ENCODE measurements at places on chromosomes 7 and 10.

DNA sequence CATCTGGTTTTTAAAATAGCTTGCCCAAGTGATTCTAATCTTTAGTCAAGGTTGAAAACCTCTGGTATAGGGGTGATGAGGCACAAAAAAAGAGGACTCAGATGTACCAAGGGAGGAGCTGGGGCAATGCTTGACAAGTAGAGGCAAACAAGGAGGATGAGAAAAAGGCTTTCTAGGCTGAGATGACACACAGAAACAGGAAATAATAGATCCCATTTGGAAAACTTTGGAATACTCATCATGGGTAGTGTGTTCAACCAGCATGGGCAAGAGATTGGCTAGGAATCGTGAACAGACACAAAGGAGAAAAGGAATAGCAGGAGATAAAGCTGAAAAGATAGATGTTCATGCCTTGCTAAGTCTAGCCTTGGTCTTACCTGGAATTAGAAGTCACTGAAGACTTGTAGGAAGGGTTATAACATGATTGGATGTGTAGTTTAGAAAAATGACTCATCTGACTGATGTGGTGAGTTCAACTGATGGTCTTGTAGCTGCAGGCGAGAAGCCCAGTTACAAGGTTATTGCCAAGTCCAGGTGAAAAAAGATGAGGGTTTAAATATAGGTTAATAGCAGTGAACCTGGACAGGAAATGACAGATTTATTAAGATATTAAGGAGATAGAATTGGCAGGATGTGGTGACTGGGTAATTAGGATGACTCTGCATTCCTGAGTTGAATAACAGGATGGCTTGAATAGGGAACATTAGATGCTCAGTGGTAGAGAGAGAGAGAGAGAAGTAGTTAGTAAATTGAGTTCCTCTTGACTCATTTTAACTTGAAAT is 214.0 kb upstream of the LRGUK start:
- DNase-seq, result no peak

DNA sequence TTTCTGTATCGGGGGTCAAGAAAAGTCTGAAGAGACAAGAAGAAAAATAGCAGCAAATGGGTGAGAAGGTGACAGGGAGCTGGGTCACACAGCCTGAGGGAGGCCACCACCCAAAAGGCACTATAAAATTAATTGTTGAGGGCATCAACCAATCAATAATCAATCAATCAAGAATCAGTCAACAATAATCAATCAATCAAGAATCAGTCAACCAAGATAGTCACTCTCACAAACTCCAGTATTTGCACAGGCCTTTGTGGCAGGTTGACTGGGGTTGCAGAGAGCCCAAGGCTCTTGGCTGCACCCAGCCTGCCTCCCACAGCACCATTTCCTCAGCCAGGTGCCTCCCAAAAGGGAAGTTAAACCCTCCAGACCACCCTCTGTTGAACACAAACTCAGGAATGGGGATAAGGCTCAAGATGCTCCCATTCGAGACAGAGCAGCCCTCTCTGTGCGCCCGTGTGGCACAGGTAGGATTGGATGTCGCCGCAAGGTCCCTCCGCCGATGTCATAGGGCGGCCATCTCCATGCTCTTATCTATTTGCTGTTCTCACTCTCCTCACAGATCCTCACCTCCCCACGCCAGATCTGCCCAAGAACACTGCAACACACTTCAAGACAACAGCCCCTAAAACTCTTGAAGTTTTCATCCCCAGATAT is 64.0 kb downstream of the TNS3 start:
- DNase-seq, result no peak

GRCh38 chr7:102244601-102245000 is 42.1 kb upstream of the SH2B2 start:
- DNase-seq, result no peak

DNA sequence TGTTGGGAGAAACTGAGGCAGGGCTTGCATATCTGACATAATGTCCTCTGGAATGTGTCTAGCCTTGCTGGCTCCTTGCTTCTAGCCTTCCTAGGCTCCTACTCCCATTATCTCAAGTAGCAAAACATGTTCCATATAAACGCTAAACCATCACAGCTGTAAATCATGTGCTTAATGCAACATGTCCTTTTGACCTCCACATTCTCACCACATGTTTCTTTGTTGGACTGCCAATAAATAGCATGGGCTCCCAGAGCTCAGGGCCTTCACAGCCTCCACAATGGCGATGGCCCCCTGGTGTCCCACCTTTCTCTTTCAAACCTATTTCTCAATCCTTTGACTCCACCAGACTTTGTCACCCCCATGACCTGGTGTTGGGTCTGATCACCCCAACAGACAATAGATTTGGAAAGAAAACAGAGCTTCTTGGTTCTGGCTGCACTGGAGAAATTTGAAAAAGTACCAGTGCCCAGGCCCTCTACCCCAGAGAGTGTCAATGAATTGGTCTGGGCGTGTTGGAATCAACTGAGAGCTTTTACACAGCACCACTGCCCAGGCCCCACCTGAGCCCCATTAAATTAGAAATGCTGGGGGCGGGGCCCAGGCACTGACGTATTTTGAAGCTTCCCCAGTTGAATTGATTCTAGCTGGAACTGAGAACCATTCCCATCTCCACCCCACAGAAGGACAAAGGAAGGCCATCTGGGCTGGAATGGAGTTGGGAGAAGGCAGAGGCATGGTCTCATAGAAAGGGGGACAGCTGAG is 41.3 kb upstream of the GGCT start:
- no peak for DNase-seq

DNA sequence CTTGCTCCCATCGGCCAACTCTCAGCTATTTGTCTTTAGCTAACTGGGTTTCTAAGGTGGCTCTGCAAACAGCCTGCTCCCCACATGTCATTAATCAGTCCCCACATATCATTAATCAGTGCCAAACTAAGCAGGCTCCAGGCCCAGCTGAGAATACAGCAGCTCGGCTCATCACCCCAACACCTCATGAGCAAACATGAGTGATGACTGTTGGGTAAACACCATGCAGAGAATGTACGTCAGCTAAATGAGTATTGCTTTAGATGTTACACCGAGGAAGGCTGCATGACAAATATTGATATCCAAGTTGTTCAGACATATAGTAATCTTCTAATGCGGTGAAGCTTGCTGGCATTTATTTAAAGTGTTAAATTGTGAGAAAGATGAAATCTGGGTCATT is 187.5 kb upstream of the AOAH start:
- DNase-seq, result no peak

DNA sequence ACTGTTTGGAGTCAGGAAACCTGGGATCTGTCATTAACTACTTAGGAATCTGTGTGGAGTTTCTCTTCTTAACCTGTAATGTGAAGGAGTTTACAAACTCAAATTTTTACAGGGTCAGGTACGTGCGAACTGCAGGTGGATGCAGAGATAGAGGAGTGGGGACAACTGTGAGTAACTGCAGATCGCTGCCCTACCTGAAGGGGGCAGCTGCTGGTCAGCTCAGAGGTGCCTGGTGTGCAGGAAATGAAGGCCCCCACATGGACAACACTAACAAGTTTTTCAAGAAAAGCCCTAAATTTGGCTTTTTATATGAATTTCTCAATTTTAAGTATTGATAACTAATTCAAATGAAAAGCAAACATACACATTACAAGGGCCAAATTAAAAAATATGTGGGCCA is 380.0 kb downstream of the REEP3 start:
- DNase-seq, result no peak

DNA sequence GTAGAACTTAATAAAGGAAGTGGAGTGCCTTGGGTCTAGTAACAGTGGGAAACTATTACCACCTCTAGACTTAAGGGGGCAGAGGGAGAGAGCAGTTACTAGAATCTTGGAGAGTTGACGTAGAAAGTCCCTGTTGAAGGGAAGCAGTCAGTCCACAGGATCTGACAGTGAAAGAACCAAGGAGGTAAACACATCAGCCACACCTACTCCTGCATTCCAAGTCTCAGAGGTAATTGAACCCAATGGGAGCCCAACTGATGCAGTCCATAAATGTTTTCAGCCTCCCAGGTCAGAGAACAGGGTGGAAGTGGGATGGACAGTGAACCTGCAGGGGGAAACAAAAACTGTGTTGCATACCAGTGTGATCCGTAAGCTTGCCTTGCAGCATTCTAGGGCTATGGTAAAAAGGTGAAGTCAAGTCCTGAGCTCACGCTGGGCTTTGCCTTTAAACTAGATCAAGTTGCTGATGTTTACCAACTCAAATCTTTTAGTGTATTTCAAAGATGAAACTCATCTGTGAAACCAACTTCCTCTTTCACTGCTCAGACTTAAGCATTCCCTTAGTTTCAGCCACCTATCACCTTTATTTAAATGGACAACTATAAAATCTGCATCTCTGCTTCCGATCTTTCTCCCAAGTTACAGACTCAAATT is 57.2 kb downstream of the SLC16A12 start:
- no peak for DNase-seq

- no peak for DNase-seq
Measured at GRCh38 chr7:26360650-26361049, 69.0 kb downstream of the SNX10 start.

- DNase-seq, result no peak
Measured at GRCh38 chr7:74430961-74431466, 22.7 kb upstream of the GTF2IRD1 start.

DNA sequence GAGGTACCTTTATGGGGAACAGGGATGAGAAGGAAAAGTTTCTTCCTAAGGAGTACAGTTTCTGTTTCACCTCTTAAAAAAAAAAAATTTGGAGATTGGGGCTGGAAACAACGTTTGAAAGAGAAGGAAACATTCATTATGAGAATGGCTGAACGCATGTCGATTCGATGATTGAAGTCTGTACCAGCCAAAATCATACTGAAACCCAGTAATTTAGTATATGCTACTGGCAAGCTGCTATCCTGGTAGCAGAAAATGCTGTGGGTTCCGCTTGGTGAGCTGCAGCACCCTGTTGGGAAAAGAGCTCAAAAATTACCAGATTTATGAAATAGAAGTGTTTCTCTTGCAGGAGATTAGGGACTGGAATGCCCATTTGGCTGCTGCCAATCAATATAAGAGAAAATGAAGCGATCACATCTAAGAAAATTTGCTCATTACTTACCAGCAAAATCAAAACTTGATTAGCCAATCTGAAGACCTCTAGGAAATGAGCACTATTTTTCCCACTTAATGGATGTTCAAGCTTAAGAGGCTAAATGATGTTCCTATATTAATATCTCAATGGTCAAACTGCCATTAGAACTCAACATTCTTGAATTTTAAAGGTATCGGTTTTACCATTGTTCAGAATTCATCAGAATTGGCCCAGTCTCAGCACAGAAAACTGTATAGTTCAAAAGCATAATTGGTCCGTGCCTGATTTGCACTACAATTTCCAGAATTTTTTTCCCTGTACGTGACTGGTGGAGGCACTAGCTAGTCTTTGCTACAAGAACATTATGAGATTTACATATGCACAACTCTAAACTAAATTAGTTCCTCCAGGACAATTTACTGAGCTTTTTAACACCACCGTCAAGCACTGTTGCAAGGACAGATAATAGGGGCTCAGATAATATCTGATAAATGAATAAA is 1.2 kb upstream of the ITGB1 start:
- no peak for DNase-seq

DNA sequence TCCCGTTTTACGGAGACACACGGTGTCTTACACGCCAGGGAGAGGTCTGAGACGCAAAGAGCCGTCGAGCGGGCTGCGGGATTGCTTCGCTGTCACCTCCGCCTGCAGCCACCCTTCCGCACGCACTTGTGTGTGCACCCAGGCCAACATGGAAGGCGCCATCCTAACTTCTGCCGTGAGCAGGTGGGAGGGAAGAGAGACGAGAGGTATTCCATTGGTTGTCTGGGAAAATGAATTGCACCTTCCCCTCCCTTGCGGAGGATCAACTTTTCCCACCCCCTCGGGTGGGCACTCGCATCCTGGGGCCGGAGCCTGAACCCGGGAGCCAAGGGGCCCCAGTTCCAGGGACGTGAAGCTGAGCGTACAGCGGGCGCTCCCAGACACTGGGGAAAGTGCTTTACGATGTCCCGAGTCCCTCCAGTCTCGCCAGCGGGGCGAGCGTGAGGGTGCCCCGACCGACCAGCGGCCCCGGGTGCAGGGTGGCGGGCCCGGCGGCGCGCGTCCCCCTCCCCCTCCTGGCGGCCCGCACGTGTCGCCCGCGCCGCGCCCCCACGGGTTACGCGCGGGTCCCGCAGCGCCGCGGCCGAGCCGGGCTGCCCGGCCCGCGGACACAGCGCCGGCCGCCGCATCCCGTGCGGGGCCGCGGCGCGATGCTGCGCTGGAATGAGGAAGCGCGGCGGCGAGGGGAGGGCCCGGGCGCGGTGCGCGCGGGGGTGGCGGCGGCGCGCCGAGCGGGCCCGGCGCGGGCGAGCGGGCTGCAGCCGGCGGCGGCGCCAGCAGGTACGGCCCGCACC is 984 bp upstream of the IKZF1 start:
- DNase-seq, result peak; percentile 47

- DNase-seq, result peak; percentile 20
Measured at GRCh38 chr7:66099551-66100407, 14.9 kb upstream of the CRCP start.

DNA sequence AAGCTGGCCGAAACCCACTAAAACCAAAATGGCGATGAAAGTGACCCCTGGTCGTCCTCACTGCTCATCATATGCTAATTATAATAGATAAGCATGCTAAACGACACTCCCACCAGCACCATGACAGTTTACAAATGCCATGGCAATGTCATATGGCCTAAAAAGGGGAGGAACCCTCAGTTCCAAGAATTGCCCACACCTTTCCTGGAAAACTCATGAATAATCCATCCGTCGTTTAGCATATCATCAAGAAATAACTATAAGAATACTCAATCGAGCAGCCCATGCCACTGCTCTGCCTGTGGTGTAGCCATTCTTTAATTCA is 422.0 kb downstream of the CALN1 start:
- no peak for DNase-seq

DNA sequence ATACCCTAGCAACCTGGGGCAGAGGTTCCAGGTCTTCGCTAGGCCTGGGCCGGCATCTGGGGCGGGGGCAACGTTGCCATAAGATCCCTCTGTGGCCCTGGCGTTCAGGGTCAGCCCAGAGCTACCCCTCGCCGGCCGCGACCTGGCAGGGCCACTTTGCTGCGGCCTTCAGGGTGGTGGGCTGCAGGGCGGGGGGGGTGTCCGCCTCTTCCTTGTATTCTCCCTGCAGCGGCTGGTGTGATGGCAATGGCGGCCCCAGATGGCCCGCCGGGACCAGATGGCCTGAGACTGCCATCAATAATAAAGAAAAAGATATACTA is 539.2 kb upstream of the POT1 start:
- no peak for DNase-seq

All from stimulated activated CD4-positive, alpha-beta T cell treated with anti-CD3 and anti-CD28 coated beads, Interleukin-4, amount 100 ng/mL, for 4 hours (primary cell).